ENCODE measurements at places on chromosomes 1 and 21.

DNA sequence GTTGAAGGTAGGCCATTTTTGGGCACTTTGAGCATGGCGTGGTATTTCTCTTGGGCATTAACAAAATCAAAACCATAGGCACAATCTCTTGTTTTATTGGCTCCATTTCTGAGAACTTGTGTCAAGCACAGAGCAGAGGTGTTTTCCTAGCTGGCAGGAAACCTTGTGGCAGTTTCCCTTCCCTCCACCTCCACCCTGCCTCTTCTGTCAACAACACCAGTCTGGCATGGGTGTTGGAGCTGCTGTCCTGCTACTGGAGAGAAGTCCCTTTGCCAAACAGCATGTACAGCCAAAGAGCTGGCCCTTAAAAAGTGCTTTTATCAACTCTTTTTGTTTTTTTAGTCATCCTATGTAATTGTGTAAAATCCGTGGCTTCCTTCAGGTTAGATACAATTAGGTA is 16.0 kb downstream of the ATP1A1 start:
- no peak for DNase-seq

- DNase-seq, result no peak
These were observed 93.4 kb downstream of the TGFBR3 start for GRCh38 chr1:91792489-91793071.

- no peak for DNase-seq
These were observed 452.9 kb upstream of the PRMT6 start for GRCh38 chr1:106603616-106604015.

DNA sequence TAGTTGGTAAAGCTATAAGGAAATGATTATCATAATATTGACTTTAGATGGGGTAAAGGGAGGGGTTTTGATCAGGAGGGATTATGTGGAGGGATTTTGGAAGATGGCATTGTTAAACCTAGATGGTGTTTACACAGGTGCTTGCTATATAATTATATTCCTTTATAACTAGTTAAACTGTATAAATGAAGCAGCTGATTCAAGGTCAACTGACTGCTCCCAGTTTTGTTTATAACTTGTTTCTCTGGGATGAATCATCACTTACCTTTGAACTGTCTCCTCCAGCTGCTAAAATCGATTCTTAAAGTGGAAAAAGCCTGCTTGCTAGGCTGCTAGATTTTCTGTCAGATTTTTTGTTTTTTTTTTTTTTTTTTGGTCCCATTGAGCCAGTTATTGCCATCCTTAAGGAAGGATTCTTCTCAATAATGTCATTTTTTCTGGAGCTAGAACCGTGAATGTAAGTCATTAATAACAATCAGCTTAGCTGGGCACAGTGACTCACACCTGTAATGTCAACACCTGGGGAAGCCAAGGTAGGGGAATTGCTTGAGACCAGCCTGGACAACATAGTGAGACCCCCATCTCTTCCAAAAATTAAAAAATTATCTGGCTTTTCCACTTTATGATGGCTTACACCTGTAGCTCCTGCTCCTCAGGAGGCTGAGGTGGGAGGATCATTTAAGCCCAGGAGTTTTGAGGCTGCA is 153.2 kb downstream of the PIK3R3 start:
- no peak for DNase-seq

DNA sequence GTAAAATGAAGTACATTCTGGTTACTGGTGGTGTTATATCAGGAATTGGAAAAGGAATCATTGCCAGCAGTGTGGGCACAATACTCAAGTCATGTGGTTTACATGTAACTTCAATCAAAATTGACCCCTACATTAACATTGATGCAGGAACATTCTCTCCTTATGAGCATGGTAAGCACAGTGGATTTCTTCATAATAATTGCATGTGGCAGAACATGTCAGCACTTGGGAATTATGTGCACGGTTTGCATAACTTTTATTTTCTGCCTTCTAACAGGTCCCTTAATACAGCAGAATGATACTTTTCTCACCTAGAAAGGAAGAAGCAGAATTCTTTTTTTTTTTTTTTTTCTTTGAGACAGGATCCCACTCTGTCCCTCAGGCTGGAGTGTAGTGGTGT is 3.8 kb downstream of the CTPS1 start:
- DNase-seq, result no peak

DNA sequence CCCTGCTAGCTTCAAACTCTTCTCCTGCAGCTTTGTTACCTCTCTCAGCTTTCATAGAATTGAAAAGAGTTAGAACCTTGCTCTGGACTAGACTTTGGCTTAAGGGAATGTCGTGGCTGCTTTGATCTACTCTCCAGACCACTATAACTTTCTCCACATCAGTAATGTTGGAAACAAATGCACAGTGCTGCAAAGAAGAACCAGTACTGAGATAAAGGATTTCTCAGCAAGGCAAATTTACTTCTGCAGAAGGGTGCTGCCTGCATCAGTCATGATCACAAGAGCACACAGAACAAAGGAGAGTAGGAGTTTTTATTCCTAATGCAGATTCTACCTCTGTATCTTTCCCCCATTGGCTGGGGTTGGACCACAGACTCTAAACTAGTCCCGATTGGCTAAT is 621.6 kb upstream of the CHRM3 start:
- DNase-seq, result no peak

GRCh38 chr1:226082959-226083301 is 20.4 kb downstream of the H3-3A start:
- peak; percentile 84 for DNase-seq

GRCh38 chr1:45266151-45266801 is 59.9 kb upstream of the ZSWIM5 start:
- no peak for DNase-seq

DNA sequence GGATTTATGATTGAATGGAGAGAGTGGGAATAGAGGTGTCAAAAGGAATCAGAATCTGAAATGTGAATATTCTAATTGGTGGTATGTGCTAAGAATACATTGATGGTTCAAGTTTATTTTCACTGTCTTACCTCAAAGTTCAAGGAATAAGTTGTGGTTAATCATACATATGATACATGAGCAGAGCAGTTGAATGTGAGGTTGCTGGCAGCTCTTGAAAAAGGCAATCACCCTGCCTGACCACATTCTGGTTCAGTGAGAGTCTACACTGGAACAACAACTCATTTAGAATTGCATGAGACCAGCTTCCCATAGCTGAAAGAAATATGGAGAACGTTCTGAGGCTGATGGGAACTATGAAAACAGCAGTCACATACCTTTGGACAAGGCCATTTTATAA is 68.3 kb upstream of the ARHGAP29 start:
- no peak for DNase-seq

Measured in cardiac septum (tissue), 1 donor.